Stimulated activated CD8-positive, alpha-beta memory T cell treated with anti-CD3 and anti-CD28 coated beads, Interleukin-4, amount 100 ng/mL, for 4 hours (primary cell): ENCODE measurements at places on chromosomes 5 and 9.

DNA sequence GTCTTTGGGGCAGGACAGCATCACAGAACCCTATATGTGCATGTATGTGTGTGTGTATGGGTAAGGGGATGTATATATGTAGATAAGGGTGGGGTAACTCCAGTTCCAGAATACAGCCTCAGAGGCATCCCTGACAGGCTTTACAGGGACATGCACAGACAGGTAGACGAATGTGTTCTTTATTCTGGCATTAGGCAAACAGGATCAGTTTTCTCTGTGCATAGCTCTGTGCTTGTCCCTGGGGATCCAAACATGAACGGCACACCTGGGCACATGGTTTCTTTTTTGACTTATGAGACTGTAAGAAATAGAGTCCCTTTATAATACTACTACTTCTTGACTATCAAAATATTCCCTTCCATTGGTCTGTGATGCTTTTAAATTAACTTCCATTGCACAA, 120.6 kb downstream of the TRIO start:
- DNase-seq = no peak

GRCh38 chr9:111187376-111187775, 142.6 kb downstream of the OR2K2 start:
- no peak for DNase-seq

GRCh38 chr9:1986341-1986740, 28.8 kb upstream of the SMARCA2 start:
- no peak for DNase-seq

GRCh38 chr9:21709464-21710058, 92.9 kb upstream of the MTAP start:
- peak; percentile 8 for DNase-seq

DNA sequence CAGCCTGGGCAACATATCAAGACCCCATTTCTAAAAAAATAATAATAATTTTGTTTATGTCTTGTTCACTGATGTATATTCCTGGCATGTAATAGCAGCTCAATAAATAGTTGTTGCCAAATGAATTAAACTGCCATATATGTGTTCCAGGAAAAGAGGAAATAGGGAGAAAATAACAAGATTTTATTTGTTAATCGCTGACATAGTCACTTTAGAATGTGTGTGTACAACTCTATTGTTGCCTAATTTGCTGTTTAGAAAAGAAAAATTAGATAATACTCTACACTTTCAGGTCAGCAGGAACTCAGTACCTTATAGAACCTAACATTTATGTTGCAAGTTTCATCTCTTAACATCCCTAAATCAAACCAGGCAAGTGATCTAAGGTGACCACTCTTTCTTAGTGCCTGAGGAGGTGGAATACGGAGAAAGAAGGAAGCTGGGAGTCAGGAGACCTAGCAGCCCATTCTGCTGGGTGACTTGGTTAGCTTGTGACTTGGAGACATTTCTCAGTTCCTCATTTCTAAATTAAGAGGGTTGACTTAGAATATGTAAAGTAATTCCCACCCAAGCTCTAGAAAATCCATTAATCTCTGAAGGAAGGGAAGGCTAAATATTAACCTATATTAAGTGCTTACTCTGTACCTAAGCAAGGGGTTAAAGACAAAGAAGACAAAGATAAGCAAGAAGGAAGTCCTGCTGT, 110.3 kb upstream of the IQGAP2 start:
- no peak for DNase-seq

DNA sequence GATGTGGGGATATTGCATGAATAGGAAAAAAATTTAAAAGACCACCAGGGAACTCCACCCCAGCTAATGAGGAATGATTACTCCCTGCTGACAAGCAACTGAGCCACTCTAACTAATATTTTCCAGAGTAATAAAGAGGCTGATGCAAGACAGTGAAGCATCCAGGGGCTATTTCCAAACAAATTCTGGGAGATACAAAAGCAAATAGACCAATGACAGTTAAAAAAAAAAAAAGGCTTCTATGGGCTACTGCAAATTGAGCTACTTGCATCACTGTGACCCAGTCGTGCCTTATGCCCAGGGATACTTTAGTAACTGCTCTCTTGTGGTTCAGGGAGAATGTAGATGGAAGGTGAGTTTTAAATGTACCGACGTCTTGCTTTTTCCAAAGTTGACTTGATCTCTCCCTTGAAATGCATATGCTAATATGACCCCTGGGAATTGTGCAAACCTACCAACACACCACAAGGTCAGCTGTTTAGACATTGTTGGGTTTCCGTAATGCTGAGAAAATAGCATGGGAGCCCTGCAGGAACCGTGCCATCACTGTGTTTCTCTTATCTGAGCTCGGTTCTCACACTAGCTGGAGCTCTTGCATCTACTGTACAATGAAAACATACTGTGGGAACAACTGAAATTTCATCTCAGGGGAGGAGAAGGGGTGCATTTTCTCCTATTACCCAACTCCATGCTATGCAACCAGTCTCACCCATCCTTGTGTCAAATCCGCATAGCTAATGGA, 250.6 kb upstream of the MAP3K1 start:
- DNase-seq = no peak

- DNase-seq = no peak
These were observed 148.2 kb downstream of the DROSHA start for GRCh38 chr5:31383734-31384133.

DNA sequence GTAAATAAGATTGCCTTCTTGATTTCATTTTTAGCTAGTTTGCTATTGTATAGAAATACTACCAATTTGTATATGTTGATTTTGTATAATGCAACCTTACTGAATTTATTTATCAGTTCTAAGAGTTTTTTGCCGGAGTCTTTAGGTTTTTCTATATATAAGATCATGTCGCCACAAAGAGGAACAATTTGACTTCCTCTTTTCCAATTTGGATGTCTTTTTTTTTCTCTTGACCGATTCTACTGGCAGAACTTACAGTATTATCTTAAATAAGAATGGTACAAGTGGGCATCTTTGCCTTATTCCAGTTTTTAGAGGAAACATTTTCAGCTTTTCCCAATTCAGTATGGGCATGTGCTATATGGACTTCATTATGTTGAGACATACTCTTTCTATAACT, 624.7 kb upstream of the ACO1 start:
- no peak for DNase-seq

- no peak for DNase-seq
These were observed 497.0 kb upstream of the GRAMD2B start for GRCh38 chr5:125926172-125926571.
